Esophagus squamous epithelium (tissue), 5 donors: ENCODE measurements at places on chromosomes 7 and 10.

DNA sequence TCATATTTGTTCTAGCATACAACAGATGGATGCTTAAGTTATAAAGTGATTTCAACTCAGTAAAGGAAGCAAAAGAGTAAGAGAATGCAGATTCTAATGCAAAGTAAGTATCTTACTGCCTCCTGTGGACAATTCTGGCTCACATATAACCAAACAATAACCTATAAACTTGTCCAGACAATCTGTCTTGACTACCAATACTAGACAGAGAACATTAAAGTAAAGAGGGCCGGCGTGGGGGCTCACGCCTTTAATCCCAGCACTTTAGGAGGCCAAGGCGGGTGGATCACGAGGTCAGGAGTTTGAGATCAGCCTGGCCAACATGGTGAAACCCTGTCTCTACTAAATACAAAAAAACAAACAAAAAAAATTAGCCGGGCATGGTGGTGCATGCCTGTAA is 329.3 kb downstream of the CACNA2D1 start:
- no peak for DNase-seq

DNA sequence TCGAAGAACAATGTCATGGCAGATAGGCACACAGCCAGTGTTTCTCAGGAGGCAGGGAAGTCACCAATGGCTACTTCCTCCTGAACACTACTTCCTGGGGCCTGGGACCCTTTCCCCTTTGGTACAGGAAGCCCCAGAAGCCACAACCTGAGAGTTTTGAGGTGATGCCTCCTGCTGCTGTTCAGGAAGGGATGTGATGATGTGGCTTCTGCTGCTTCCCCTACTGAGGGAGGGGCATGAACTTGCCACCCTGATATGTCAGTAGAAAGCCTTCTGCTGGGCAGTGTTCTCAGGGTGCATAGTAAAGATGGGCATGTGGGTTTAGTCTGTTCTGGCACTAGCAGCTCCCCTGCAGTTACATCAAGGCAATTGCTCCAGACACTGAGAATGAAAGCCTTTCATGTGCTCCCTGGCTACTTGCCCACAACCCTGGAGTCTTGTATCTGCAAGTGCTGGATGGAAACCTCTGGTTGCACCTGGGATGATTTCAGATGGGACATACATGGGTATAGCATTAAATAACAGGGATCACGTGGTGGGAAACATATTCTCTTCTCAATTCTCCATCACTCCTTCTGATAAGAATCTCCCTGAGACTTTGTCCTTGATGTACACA is 69.3 kb downstream of the ADRA2A start:
- no peak for DNase-seq

DNA sequence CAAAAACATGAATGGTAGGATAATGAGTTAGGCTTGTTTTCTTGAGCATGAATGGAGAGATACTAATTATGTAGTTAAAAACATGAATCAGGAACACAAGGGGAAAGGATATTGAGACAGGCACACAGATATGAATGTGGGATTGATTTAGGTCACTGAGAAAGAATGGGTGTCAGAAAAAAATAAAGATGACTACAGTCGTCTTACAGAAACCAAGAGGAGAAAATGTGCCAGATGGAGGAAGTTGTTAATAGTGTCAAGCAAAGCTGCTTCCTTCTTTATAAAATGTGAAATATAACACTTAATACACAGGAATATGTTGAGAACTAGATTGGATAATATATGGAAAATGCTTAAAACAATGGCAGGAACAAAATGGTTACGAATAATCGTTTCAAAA is 173.3 kb upstream of the BET1 start:
- no peak for DNase-seq

GRCh38 chr7:6422926-6423632 is 24.7 kb downstream of the DAGLB start:
- no peak for DNase-seq

DNA sequence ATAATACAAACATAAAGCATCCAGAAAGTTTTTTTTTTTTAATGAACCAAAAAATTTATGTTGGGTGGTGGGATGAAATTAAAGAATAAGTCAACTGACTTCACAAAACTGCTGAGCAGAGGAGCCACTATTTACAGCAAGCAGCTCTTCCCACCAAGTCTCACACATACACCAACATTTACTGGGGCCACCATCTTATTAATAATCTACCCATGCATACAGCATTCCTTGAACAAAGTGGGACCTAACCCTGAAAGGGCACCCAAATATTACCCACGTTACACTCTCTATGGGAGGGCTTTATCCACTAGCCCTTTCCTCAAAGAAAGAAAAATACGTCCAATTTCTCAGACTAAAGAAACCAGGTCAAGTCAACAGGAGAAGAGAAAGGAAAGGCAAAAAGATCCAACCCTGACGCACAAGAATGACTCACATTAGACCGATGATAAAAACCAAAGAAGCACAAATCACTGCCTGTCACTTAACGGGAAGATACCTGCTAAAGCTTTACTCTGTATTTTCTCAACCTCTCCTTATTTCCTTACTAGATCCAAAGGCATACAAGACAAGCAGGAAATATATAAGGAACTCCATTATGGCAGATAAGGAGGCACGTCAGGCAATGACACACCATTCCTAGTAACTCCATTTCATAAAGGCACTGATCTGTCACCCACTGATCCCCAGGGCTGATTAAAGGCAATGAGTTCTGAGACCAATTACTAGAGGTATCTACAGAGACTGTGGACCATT is 141.8 kb upstream of the ASAH2 start:
- DNase-seq = no peak

GRCh38 chr10:78658645-78659597 is 409.8 kb upstream of the ZMIZ1 start:
- no peak for DNase-seq

GRCh38 chr7:47488969-47489342 is 93.0 kb downstream of the TNS3 start:
- DNase-seq = no peak

- no peak for DNase-seq
These were observed 429.1 kb downstream of the ACTR3B start for GRCh38 chr7:153188630-153189029.

DNA sequence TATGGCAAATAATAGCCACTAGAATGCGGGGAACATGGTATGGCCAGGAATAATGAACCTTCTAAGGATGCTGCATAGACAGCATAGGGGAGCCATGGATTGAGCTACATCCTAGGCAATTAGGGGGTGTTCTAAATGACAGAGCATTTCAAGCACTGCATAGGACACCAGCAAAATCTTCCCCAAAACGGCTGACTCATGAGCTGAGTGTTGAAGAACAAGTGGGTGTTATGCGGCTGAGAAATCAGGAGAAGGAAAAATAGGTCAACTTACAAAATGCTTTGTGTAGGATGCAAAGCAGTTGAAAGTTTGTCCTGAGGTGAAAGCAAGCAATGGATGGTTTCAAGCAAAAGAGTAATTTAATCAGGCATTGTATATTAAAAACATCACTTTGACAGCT is 1023.5 kb upstream of the C7orf33 start:
- DNase-seq = no peak
